Sigmoid colon (tissue), 7 donors: ENCODE measurements at places on chromosomes 2 and 18. TPM values are rescaled to one million over a fixed set of nuclear protein-coding genes. Genes with fewer than 3 reads are reported as not detected.
A peak's percentile ranks its signal among the peaks of the same experiment; 100 is the strongest.

- DNase-seq = no peak
Observed at GRCh38 chr2:223735035-223735640, 102.2 kb downstream of the AP1S3 start.

DNA sequence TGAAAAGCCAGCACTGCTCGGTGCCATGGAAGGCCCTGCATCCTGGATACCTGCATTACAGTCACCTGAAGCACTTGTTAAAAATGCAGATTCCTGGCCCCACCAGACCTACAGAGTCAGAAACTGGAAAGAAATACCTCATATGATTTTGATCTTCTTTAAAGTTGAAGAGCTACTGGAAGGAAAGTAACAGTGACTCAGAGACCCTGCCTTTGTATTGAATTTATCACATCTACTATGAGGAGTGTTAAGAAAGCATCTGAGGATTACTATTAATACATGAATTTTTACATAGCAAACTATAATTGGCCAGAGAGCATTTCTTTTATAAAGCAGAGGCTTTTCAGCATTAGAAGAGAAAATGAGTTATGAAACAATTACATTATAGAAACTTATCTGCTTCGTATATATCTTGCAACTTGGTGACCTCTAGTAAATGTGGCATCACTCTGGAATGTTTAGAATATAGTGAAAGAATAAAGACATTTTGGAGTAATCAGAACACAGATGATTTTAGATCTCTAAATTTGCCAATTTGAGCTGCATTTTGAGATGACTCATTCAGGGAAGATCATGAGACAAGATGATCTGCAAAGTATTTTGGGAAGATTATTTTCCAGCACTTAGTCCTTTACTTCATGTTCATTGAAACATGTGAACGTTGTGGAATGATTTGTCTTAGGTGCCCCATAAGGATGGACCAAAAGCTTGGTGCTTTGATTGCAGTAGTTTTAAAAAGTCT, 12.2 kb downstream of the PTPRM start:
- DNase-seq = no peak

The GKN1 gene
- not detected for total RNA-seq

The AKAIN1 gene
- not detected for total RNA-seq

The COL6A3 gene
- 416 TPM for total RNA-seq

The CTAGE1 gene
- total RNA-seq = not detected

The ATAD2B gene
- 22.5 TPM for total RNA-seq

The SRD5A2 gene
- not detected for total RNA-seq

- no peak for DNase-seq
Observed at GRCh38 chr2:168149150-168149974, 98.0 kb downstream of the STK39 start.

The LYPD1 gene
- total RNA-seq = 2.7 TPM

DNA sequence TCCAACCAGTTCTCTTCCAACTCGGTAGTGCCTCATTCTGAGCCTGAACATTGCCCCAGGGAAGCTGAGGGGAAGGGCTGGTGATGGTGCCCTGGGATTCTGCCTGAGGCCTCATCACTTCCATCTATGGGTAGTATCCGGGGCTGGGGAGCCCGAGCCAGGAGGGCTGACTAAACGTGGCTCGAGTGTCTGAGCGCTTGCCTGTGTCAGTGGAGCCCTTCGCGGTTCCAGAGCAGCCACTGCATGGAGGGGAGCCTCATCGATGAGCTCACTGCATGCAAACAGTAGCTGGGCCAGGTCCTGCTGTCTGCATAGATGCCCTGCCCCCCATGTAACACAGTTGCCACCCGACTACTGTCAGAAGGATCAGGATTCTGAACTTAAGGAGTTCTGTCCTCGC, 129.3 kb downstream of the GLI2 start:
- DNase-seq = peak; percentile 72

GRCh38 chr2:152336854-152337510, 2.0 kb downstream of the FMNL2 start:
- peak; percentile 89 for DNase-seq

DNA sequence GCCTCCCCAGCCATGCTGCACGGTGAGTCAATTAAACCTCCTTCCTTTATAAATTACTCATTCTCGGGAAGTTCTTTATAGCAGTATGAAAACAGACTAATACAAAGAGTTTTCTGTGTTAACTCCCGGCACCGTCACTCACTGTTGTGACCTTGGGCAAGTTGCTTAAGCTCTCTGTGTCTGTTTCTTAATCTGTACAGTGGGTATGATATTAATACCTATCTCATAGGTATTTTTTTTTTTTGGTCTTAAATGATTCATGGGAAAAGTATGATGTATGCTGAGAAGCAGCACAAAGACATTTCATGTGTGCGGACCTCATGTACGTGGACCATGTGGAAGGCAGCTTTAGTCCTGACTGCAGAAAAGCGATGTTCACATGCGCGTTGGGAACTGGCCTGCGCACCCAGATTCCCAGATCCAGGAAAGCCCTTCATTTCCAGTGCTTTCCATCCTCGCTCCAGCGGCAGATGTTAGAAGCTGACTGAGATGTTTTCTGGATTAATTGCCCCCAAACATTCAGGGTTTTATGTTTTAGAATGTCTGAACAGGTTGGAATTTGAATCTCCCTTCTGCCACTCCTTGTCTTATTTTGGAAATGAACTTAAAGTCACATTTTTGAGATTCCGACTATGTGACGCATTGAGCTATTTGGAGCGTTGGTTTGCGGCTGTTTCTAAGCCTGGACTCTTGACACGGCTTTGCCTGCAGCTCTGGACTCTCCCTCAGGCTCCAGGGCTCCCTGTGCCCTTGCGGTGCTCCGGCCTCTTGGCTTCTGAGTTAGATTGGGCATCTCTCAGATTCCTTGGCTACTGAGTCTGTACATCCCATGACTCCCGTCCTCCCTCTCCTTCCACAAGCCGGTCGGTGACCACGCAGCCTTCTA, 61.4 kb downstream of the SLC4A3 start:
- DNase-seq = no peak

GRCh38 chr2:231371430-231372054, 24.0 kb upstream of the B3GNT7 start:
- DNase-seq = no peak

The FSHR gene
- total RNA-seq = not detected

GRCh38 chr2:96253006-96253405, 12.8 kb downstream of the TMEM127 start:
- DNase-seq = no peak

- DNase-seq = no peak
Observed at GRCh38 chr18:13797157-13797611, 26.8 kb upstream of the MC5R start.

DNA sequence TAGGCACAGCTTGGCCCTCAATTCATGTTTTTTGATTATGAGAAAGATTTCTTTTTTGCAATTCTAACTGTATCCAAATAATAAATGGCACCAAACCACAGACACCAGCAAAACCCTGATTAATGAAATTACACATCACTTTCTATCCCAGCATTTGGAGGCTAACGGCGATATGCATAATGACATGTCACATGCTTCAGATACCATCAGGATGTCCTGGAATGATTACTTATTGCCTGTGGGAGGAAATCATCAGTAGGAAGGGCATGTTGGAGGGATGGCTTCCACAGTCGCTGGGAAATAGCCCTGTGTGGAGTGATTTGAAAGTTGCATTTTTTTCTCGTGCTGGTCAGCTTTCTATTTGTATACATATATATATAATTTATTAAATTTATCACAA, 121.7 kb downstream of the CMPK2 start:
- DNase-seq = no peak

GRCh38 chr2:63899639-63900038, 57.9 kb downstream of the UGP2 start:
- DNase-seq = no peak

GRCh38 chr18:47969816-47970215, 39.4 kb upstream of the SMAD2 start:
- DNase-seq = no peak

- DNase-seq = no peak
Observed at GRCh38 chr2:217931846-217932560, 70.8 kb downstream of the TNS1 start.

DNA sequence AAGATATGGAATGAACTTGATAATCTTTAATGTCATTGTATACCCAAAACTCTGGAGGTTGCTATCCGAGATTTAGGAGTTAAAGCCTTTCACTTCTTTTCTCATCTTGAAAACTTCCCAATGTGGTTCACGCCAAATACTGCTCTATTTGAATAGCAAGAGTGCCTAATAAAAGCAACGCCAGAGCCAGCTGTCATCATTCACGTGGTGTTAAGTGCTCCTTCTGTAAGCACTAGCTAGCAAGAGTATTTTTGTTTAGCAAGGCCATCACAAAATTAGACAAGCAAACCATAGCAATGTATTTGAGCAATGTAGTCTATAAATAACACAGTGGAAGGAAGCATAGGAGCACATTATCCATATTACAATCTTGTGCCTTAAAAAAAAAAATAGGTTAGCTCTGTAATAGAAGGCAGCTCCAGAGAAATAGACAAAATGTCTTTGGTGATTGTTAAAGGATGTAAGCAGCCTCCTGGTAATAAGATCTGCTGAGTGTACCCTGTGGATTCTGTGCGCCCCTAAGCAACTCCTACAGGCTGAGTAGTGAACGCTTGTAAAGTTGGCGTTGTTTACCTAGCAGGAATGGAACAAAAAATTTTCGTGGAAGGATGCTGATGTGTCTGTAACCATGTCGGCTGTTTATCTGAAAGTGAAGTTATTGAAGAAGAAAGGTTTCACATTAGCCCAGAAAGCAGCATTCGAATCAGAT, 518.0 kb downstream of the CNTNAP5 start:
- DNase-seq = no peak

The DOK6 gene
- 1.9 TPM for total RNA-seq
